ENCODE measurements at places on chromosomes 3 and 15.

DNA sequence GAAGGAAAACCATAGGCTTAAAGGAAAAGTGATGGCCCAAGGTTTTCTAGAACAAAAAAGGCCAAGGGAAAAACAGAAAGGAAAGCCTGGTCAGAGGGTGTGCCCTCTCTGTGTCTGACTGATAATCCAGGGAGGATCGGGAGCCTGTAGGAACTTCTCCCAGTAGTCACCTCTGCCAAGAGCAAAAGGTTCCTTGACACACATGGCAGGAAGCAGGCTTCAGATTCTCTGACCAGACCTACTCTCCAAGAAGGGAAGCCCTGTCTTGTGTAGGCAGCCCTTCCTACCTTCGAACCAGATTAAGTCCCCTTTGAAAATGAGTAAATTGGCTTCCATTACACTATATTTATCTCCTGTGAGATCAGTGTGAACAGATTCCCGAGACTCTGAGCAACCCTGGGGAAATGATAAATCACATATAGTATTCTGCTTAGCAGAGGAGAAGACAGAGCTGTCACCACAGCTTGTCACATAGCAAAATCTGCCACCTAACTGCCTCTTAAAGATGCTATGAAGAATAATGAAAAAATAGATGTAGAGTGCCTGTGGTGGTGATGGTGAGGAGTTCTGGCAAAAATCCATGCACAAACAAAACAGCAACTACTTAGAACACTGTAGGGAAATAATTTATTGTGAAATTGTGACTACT, 38.8 kb downstream of the PARP14 start:
- DNase-seq, result no peak

DNA sequence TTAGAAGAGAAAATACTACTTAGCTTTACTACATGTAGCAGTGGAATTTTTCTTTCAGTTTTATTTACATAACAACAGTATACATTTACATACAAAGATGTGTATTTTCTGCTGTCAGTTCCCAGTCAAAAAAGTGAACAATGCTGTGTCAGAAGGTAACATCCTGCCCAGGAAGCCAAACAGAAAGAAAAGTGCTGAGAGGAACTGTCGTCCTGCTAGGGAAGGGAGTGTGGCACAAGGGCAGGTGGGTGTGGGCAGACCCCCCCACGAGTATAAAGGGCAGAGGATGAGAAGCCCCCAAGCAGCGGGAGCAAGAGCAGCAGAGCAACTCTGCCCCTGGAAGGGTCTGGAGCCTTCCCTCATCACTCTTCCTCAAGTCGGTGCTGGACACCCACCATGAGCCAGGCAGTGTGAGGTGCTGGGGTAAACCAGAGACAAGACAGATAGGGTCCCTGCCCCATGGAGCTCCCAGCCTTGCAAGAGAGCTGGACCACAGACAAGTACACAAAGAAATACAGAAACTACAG, 39.7 kb downstream of the TBC1D2B start:
- no peak for DNase-seq

GRCh38 chr3:146839727-146840375, 234.7 kb upstream of the PLSCR5 start:
- no peak for DNase-seq

DNA sequence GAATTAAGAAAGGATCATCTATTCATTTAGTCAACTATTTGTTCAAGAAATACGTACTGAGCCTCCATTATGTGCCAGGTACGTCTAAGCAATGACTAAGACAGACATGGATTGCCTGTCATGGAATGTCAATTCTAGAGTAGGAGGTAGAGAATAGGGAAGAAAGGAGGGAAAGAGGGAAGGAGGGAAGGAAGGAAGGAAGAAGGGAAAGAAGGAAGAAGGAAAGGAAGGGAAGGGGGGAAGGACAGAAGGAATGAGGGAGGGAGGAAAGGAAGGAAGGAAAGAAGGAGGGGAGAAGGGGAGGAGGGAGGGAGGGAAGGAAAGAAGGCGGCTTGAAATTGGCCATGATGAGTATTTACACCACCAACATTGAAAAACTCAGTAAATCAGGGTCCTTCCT, 39.3 kb upstream of the RFTN1 start:
- no peak for DNase-seq

DNA sequence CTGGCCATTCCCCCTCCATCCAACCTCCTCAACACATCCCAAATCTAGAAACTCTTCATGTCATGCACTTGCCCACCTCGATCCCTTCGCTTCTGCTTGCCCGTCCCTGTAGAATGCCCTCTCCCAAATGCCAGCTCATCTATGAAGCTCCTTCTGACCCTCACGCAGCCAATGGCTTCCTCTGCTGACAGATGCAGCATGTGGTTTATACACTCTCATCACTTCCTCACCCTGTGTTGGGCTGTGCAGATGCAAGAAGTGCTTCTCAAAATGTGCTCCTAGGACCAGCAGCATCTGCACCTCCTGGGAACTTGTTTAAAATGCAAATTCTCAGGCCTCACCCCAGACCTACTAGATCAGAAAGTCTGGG, 51.7 kb downstream of the SEMA5B start:
- DNase-seq, result no peak

- DNase-seq, result no peak
Observed at GRCh38 chr3:190618330-190619030, 104.6 kb downstream of the IL1RAP start.

- no peak for DNase-seq
Observed at GRCh38 chr3:121482660-121483059, 63.1 kb downstream of the POLQ start.

- DNase-seq, result no peak
Observed at GRCh38 chr3:42853056-42853455, 22.6 kb downstream of the CYP8B1 start.

GRCh38 chr3:58597770-58598310, 20.6 kb upstream of the FAM107A start:
- no peak for DNase-seq

DNA sequence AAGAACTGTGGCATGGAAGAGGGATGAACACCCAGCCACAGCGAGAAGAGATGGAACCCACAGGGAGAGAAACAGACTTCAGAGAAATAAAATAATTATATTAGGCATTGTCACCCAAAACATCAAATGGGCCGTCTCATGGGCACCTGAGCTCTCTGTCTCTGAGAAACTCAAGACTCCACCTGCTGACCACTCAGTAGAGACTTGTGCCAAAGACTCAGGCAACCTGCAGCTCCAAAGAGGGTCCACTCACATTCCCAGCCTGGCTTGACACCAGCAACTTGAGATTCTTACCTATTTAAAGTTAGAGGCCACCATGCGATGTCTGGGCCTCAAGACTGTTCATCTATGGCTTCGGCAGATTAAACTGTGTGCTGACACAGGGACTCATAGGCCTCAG, 12.0 kb downstream of the SEMA5B start:
- no peak for DNase-seq
